ENCODE measurements at places on chromosomes 1 and 21. TPM values are rescaled to one million over a fixed set of nuclear protein-coding genes. Genes with fewer than 3 reads are reported as not detected.
A peak's percentile ranks its signal among the peaks of the same experiment; 100 is the strongest.

Gene PALMD
- total RNA-seq: 30.4 TPM

DNA sequence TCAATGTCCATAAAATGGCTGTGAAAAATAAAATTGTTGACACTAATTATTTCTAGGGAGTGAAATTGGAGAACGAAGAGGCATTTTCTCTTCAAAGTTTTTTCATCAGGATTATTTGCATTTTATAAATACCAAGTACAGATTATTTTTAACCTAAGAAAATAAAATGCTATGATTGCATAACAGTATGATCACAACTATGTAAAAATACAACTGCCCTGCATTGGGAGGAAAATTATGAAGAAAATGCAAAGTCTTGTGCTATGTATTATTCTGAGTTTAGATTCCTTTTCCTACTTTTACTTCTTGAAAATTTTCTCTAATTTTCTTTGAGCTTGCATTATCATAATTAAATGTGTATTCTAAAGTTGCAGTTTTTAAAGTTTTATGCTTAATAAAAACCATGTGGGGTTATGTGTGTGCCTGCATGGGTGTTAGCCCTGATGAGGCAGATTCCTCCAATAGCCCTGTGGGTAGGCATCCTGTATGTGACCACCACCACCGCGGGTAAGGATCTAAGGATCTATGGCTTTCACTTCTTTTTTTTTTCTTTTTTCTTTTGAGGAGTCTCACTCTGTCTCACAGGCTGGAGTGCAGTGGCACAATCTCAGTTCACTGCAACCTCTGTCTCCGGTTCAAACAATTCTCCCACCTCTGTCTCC lies 24.7 kb downstream of the STX6 start:
- DNase-seq: no peak

- no peak for DNase-seq
Observed at GRCh38 chr1:110123224-110123623, 11.0 kb downstream of the UBL4B start.

Gene CR1L
- 0.16 TPM for total RNA-seq

DNA sequence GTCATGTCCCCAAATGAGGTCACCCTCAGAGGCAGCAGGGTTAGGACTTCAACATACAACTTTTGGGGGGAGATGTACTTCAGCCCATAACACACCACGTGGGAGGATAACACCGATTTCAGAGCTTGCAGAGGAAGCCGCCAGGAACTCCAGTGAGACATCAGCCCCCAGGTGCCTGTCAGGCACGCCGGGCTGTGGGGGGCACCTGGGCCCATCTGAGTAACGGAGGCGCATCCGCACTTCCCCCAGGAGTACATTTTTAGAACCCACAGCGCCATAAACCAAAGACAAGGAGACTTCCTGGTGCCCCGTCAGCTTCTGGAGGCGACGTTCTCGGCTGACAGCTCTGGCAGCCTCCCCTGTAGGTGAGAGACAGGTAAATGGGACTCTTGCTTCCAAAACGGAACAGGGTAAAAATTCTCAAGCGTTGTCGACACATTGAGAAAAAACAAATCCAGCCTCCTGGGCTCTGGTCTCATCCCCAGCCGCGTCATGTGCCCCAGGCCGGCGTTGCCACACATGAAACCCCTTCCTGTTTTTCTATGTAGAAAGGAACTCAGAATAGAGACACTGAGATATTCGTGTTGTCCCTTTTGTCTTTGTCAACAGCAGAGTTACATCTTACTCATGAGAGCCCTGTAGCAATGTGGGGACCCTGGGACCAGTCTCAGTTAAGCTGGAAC lies 93.3 kb downstream of the PDE9A start:
- no peak for DNase-seq

Gene SPRR5
- not detected for total RNA-seq

Gene FCRLB
- total RNA-seq: 3.1 TPM

- DNase-seq: no peak
Observed at GRCh38 chr1:33381977-33382376, 48.9 kb downstream of the PHC2 start.

DNA sequence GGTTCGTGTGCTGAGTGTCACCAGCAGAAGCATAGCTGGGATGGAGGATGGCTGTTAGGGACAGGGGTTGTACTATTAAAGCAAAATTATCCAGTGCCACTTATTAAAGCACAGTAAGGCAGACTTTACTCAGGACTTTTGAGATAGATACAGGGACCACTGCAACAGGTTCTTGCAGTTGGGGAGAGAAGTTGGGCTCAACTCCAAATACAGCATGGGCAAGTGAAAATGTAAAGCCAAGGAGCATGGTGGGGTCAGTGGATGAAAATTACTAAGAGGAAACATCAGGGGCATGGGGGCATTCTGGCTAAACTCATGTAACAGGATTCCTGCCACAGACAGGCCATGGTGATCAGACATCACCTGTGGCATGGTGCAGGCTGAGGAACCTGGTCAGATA lies 15.0 kb upstream of the REN start:
- no peak for DNase-seq

- no peak for DNase-seq
Observed at GRCh38 chr1:231776010-231776756, 149.6 kb downstream of the DISC1 start.

- no peak for DNase-seq
Observed at GRCh38 chr1:2382621-2383361, 8.6 kb downstream of the MORN1 start.

GRCh38 chr21:39714331-39714730 lies 30.7 kb upstream of the IGSF5 start:
- DNase-seq: no peak

DNA sequence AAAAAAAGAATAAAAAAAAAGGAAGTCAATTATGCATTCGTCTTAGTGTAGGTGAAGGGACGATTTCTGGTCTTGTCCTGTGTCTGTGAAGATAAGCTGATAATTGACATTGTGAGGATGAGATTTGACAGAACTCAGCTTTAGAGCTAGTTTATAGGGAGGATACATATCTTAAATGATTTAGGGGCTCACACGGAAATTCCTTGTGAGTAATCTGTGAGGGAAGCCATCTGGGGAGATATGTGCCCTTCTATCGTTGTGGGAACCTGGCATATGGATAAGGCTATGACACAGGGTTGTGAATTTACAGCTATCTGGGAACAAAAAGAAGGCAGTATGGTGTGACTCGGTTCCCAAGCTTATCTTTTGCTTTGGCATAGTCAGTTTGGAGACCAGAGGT lies 71.1 kb downstream of the RABGAP1L start:
- DNase-seq: no peak

Gene SFN
- not detected for total RNA-seq

Gene F3
- total RNA-seq: 25.6 TPM

Gene IFI16
- 23.4 TPM for total RNA-seq

Gene TMEM61
- total RNA-seq: 0.16 TPM

- DNase-seq: no peak
Observed at GRCh38 chr1:87851490-87851889, 522.8 kb downstream of the LMO4 start.

- no peak for DNase-seq
Observed at GRCh38 chr1:25053576-25054250, 123.6 kb upstream of the RUNX3 start.

GRCh38 chr1:33120436-33121231 lies 39.7 kb downstream of the AZIN2 start:
- DNase-seq: no peak

- DNase-seq: no peak
Observed at GRCh38 chr1:21886486-21887215, 50.5 kb downstream of the HSPG2 start.

- DNase-seq: no peak
Observed at GRCh38 chr21:39007985-39008384, 175.3 kb downstream of the PSMG1 start.

DNA sequence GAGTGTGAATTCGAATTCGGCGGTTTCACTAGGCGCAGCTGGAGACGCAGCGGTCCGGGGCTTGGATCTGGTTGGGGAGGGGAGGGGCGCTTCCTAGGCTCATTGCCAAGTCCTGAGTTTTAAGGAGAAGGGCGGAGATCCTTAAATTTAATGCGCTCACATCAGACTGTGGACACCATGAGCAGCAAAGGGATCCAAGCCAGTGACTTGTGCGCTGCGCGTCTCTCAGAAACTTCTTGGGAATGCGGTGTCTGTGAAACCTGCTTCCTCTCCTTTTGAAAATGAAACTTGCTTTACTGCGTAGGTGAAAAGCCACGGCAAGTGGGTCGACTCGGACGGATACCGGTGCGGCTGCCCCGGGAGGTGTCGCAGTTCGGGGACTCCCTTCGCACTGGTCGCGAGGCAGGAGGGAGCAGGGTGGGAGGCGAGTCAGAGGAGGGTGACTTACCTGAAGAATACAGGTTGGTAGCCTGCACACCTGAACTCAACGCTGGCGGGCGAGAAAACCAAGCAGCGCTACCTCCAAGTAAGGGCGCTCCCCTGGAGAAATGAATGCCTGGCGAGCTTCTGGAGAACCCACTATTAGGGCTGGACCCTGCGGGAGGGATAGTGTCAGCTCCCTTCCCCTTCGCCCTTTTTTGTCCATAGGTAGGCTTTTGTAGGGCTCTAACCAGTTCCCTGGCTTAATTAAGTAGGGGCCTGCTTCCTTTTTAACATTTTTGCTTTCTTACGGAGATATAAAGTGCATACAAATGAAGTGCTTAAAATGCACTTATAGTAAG lies 992 bp downstream of the TENT5C start:
- no peak for DNase-seq

Gene CCDC185
- total RNA-seq: not detected

DNA sequence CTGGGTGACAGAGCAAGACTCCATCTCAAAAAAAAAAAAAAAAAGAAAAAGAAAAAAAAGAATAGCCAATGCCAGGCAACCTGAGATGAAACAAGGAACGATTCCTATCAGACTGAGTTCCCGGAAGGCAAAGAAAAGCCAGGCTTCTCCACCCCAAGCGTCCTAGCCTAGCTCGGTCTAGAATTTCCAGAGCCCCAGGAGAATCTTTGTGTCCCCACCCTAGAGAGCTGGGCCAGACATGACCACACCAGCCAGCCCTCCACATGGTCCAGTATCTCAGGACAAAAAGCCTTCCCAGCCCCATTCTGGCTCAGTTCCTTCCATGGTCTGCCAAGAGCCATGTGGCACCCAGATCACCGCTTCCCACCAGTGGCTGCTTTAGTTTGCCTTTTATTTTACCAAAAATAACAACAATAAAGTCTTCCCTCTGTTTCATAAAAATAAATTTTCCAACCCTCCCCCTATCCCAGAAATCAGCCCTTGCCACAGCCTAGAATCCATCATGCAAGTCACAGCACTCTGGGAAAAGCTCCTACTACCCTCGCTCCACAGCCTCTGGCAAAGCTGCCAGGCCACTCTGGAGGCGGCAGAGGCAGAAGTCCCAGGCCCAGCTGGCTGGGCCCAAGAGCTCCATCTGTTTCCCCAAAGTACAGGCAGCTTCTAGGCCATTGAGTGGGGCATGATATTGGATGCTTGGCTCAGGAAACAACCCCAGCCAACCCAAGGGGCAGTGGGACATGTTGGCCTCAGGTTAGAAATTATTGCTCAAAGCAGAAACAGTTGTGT lies 3.5 kb upstream of the MKNK1 start:
- DNase-seq: no peak

DNA sequence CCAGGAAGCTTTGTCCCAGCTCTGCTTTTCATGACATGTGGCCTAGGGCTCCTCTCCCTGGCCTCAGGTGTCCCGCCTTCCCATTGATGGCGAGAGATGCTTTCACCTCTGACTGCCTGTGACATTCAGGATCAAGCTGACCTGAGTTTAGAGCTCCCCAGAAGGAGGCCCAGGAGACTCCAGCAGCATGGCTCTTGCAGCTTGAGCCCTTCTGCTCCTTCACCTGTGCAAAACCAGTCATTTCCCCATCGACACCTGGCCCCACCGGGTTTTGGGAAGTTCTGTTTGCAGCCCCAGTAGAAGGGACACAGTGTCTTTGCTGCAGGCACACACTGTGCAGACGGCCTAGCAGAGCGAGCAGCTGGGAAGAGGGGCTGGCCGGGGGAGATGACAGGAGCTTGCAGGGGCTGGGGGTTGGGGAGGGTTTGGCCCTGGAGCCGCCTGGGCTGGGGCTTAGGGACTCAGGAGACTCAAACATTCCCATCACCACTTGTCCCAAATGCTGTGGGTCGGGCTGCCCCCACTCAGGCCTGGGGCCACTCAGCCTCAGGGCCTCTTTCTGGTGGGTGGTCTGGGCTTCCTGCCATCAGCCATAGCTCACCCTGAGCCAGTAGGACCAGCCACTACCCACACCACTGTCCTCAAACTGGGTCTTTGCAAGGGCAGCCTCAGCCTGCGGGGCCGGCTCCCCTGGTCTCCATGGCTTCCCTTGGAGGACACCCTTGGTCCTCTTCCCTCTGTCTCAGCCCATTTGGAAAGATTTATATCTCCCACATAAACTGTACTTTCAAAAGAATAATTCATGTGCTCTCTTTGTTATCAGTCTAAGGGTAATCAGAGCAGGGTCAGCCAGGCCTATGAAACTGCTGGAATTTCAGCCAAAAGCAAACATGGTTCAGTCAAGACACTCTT lies 3.8 kb upstream of the EDN2 start:
- DNase-seq: no peak

- DNase-seq: no peak
Observed at GRCh38 chr21:41854426-41854995, 24.6 kb downstream of the PRDM15 start.

- DNase-seq: peak; percentile 92
Observed at GRCh38 chr1:113928941-113929749, at the start of gene HIPK1. HIPK1 (plus strand) TSS chr1:113929324.

- DNase-seq: no peak
Observed at GRCh38 chr1:212060632-212061472, 25.3 kb downstream of the DTL start.

DNA sequence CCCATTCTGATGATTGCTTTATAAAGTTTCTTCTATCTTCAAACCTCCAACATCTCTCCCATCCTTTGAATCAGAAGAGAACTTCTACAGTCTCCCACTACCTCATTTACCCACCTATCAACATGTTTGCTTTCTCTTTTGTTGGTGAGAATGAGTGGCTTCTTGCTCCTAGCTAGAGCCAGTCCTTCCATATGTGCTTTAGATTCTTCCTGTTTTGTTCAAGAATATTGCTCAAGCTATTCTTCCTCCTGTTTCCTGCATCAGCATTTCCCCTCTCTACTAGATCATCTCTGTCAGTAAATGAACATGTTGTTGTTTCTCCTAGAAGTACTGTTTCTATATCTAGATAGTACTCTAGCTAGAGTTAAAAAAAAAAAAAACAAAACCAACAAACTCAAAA lies 6.3 kb downstream of the ATF6 start:
- DNase-seq: no peak

- no peak for DNase-seq
Observed at GRCh38 chr1:233065685-233066084, 115.3 kb downstream of the NTPCR start.

GRCh38 chr1:182588500-182589396 lies at the start of gene RNASEL:
RNASEL (minus strand) TSS chr1:182589256; CDS start chr1:182586806, 2,450 bp downstream.
- peak; percentile 77 for DNase-seq

DNA sequence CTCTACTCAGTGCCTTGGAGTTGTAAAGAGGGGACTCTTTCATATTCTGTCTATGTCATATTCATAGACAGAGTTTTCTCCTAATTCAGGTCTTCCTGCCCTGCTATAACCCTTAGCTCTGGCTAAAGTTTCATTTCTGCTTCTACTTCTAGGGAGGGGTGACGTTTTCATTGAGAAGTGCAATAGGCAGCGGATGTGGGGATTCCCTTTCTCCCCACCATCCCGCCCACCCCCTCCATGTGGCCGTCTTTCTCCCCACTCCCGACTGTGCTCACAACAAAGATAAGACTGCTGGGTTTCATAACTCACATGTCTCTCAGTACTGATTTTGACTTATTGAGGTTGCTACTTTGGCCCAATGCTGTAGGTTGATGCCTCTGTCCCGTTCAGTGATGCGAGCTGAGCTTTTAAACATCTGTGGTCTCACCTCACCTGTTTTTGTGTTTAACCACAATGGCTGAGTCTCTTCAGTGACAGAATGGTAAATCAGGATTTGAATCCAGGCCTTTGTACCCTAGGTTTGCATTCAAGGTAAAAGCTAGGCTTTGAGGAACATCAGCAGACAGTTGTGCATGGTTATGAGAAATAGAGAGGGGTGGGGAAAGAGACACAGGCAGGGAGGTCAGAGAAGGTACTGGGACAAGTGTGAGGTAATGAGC lies 7.8 kb upstream of the KIF14 start:
- no peak for DNase-seq
